ENCODE measurements at places on chromosomes 2 and 18. TPM values are rescaled to one million over a fixed set of nuclear protein-coding genes. Genes with fewer than 3 reads are reported as not detected.

Gene WBP1
- total RNA-seq: 70.5 TPM

Gene C2orf80
- total RNA-seq: not detected

Gene SP5
- not detected for total RNA-seq

Gene SERPINB12
- not detected for total RNA-seq

Gene ITGA4
- 78.1 TPM for total RNA-seq

Data from RPMI7951 (cell line).